Tibial nerve (tissue), 4 donors: ENCODE measurements at places on chromosomes 7 and 10. TPM values are rescaled to one million over a fixed set of nuclear protein-coding genes. Genes with fewer than 3 reads are reported as not detected.

GRCh38 chr7:80206763-80207162, 72.1 kb downstream of the GNAI1 start:
- no peak overlapping the region for H3K27ac ChIP-seq
- no peaks in the 10 kb centered on the region for H3K36me3 ChIP-seq

DNA sequence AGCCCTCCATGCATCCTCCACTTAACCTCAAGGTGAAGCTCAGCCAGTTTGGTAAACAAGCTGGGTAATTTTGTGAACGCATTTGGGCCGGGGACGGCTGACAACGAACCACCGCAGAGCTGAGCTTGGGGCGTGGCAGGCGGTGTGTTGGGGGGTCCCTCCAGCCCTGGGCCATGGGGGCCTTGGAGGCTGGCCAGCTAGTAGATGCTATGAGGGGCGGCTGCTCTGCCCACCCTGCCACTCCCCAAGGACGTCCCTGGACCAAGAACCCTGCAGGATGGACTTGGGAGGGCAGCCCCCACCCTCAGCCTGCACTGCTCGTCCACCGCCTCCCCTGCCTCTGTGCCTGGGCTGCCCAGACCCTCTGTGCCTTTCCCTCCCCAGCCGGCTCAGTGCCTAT, 12.0 kb upstream of the SCART1 start:
- no peak for DNase-seq
- no peaks in the 10 kb centered on the region for H3K27me3 ChIP-seq
- no peak overlapping the region for H3K4me3 ChIP-seq
- no peaks in the 10 kb centered on the region for H3K36me3 ChIP-seq
- H3K4me1 ChIP-seq, result no peaks in the 10 kb centered on the region
- no peak overlapping the region for H3K27ac ChIP-seq

DNA sequence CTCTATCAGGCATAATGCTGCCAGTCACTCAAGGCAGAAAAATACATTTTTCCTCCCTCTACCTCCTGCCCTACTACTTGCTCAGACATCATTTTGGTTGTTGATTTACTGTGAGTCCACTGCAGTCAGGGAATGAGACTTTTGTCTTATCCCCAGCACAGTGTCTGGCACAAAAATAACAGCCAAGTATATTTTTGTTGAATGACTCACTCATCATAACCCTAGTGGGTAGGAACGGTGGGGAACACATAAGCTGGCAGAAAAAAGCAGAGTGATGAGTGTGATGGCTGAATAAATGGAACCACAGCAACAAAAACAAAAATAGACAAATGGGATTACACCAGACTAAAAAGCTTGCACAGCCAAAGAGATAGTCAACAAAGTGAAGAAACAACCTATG, 65.8 kb upstream of the LAMB4 start:
- H3K4me3 ChIP-seq, result no peak overlapping the region
- H3K36me3 ChIP-seq, result no peaks in the 10 kb centered on the region
- H3K27me3 ChIP-seq, result no peaks in the 10 kb centered on the region

GRCh38 chr10:84076540-84077195, 62.6 kb upstream of the GHITM start:
- H3K36me3 ChIP-seq, result no peaks in the 10 kb centered on the region
- H3K4me1 ChIP-seq, result no peaks in the 10 kb centered on the region
- H3K27me3 ChIP-seq, result no peaks in the 10 kb centered on the region

- no peaks in the 10 kb centered on the region for H3K27me3 ChIP-seq
- H3K27ac ChIP-seq, result no peak overlapping the region
- H3K4me3 ChIP-seq, result no peak overlapping the region
- H3K36me3 ChIP-seq, result peaks cover 4% of the 10 kb centered on the region
- peaks cover 29% of the 10 kb centered on the region for H3K4me1 ChIP-seq
These were observed 39.4 kb downstream of the GBX1 start for GRCh38 chr7:151128144-151128543.

- no peak overlapping the region for H3K27ac ChIP-seq
- H3K4me3 ChIP-seq, result no peak overlapping the region
- no peaks in the 10 kb centered on the region for H3K36me3 ChIP-seq
- DNase-seq, result no peak
- no peaks in the 10 kb centered on the region for H3K27me3 ChIP-seq
These were observed 13.1 kb downstream of the MAT1A start for GRCh38 chr10:80276335-80276734.

DNA sequence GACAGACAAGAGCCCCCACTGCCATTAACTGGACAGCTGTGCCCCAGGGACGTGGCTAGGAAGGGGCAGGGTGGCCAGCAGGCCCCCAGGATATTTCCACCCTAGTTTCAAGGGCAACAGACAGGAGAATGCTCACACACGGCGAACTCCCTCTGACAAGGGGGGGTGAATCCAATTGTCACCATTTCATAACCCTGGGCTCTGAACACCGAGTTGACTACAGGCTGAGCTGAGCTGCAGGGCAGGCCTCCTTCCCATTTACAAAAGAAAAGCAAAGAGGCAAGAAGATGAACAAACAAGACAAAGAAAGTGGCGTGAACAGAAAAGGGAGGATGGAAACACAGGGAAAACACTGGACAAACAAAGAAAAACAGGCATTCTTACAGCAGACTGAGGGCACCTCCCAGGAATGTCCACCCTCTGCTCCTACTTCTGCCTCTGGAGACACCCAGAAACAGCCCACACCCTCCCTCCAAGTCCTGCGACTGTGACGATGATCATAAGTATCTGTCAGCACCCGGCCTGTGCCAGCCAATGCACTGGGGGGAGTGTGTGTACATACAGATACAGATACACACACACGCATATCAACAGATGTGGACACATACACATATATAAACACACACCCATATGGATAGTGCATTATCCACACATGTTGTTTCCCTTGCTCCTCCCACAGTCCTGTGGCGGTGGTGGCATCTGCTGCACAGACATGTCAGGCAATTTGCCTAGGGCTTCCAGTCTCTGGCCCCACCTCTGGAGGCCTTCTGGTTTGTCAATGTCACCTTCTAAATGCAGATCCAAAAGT, 66.2 kb downstream of the FAM53B start:
- no peak overlapping the region for H3K4me3 ChIP-seq
- no peaks in the 10 kb centered on the region for H3K36me3 ChIP-seq
- H3K4me1 ChIP-seq, result peaks cover 100% of the 10 kb centered on the region
- H3K27ac ChIP-seq, result peak overlapping the region; percentile 53
- DNase-seq, result no peak
- no peaks in the 10 kb centered on the region for H3K27me3 ChIP-seq

DNA sequence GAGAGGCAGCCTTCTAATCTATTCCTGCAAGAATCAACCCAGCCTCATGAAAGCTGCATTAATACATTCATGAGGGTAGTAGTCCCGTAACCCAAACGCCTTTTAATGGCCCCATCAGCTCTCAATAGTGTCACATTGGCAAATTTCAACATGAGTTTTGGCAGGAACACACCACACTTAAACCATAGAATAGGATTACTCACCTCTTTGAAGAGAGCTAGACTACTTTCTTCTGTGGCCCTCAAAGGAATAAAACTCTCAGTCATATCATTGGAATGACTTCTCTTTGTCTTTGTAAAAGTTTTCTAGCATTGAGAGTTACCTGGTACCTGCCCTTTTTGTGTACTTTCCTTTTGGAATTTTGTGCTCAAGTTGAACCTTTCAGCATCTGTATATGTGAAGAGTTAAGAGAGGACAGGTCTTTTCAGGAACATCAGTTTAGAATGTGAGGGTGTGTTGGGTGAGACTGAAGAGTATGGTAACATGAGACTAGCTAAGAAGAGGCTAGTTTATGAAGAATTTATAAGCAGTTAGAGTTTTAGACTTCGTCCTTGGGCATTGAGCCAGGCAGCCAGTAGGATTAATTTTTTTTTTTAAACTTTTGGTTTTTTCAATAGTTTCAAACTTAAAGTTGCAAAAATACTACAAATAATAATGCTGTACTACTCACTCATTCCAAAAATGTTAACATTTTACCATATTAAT, 92.6 kb downstream of the MLLT10 start:
- H3K27ac ChIP-seq, result no peak overlapping the region
- no peaks in the 10 kb centered on the region for H3K27me3 ChIP-seq
- no peak for DNase-seq
- peaks cover 19% of the 10 kb centered on the region for H3K36me3 ChIP-seq
- no peak overlapping the region for H3K4me3 ChIP-seq
- H3K4me1 ChIP-seq, result peaks cover 11% of the 10 kb centered on the region

GRCh38 chr7:158267742-158268435, 319.7 kb downstream of the PTPRN2 start:
- H3K36me3 ChIP-seq, result no peaks in the 10 kb centered on the region
- no peak overlapping the region for H3K27ac ChIP-seq
- no peak overlapping the region for H3K4me3 ChIP-seq

DNA sequence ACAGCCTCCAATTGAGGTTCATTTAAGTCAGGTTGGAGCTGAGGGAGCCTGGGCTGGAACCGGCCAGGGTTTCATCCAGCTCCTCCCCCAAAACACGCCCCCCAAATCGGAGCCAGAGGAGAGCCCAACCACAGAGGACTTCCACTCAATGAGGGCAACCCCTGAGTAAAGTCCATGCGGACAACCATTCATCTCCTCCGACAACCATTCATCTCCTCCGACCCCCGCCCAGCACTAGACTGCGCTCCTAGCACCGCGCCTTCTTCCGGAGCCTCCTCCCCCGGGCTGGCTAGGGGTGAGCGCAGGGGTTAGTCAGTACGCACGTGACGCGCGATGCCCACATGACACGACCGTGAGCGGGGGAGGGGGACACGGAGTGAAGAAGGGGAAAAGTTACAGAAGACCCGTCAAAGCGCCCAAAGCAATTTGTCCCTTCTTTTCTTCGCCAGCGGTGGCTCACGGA, 1.4 kb downstream of the MAGI2 start:
- peak overlapping the region; percentile 57 for H3K4me3 ChIP-seq
- H3K27me3 ChIP-seq, result no peaks in the 10 kb centered on the region
- no peaks in the 10 kb centered on the region for H3K36me3 ChIP-seq
- H3K27ac ChIP-seq, result peak overlapping the region; percentile 83
- H3K4me1 ChIP-seq, result peaks cover 29% of the 10 kb centered on the region

GRCh38 chr7:127959770-127960169, 71.5 kb downstream of the LRRC4 start:
- no peaks in the 10 kb centered on the region for H3K27me3 ChIP-seq
- H3K4me3 ChIP-seq, result no peak overlapping the region
- no peak for DNase-seq
- H3K27ac ChIP-seq, result no peak overlapping the region
- H3K36me3 ChIP-seq, result no peaks in the 10 kb centered on the region

GRCh38 chr7:155948845-155949244, 136.6 kb upstream of the SHH start:
- H3K4me1 ChIP-seq, result no peaks in the 10 kb centered on the region
- DNase-seq, result no peak
- no peaks in the 10 kb centered on the region for H3K36me3 ChIP-seq
- no peak overlapping the region for H3K4me3 ChIP-seq

GRCh38 chr10:29199941-29200679, 88.8 kb upstream of the LYZL1 start:
- no peaks in the 10 kb centered on the region for H3K27me3 ChIP-seq
- no peak overlapping the region for H3K4me3 ChIP-seq
- no peak overlapping the region for H3K27ac ChIP-seq
- H3K4me1 ChIP-seq, result no peaks in the 10 kb centered on the region
- no peak for DNase-seq
- H3K36me3 ChIP-seq, result no peaks in the 10 kb centered on the region

DNA sequence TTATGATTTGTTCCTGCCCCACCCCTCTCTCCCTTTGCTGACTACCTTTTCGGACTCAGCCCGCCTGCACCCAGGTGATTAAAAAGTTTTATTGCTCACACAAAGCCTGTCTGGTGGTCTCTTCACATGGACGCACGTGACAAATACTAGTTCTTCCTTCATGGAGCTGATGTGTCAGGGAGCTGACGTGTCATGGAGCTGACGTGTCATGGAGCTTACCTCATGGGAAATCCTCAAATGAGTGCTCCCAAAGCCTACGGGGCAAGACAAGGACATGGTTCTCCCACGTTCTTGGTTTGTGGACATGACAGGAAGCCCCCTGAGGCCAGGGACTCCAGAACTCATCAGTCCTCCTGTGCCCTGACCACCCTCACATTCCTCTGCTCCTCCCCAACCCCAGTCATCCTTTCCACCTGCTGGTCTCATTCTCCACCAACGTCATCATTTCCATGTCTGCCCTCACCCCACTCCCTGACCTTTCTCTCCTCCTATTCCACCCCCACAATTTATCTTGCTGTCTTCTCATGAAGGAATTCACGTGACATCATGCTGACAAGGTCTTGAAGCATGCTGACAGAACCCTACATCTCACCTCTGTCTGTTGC, 261.3 kb downstream of the TCERG1L start:
- H3K27ac ChIP-seq, result no peak overlapping the region
- H3K36me3 ChIP-seq, result no peaks in the 10 kb centered on the region
- H3K27me3 ChIP-seq, result no peaks in the 10 kb centered on the region
- no peak for DNase-seq
- no peaks in the 10 kb centered on the region for H3K4me1 ChIP-seq
- H3K4me3 ChIP-seq, result no peak overlapping the region

- no peak overlapping the region for H3K4me3 ChIP-seq
- H3K27ac ChIP-seq, result no peak overlapping the region
- H3K36me3 ChIP-seq, result no peaks in the 10 kb centered on the region
- DNase-seq, result no peak
- H3K27me3 ChIP-seq, result no peaks in the 10 kb centered on the region
These were observed 32.5 kb upstream of the KNDC1 start for GRCh38 chr10:133127291-133128125.

GRCh38 chr7:105429746-105430612, 41.3 kb upstream of the SRPK2 start:
- no peaks in the 10 kb centered on the region for H3K36me3 ChIP-seq
- H3K4me3 ChIP-seq, result no peak overlapping the region
- H3K27me3 ChIP-seq, result no peaks in the 10 kb centered on the region
- H3K4me1 ChIP-seq, result peaks cover 7% of the 10 kb centered on the region
- peak; percentile 51 for DNase-seq
- H3K27ac ChIP-seq, result no peak overlapping the region

DNA sequence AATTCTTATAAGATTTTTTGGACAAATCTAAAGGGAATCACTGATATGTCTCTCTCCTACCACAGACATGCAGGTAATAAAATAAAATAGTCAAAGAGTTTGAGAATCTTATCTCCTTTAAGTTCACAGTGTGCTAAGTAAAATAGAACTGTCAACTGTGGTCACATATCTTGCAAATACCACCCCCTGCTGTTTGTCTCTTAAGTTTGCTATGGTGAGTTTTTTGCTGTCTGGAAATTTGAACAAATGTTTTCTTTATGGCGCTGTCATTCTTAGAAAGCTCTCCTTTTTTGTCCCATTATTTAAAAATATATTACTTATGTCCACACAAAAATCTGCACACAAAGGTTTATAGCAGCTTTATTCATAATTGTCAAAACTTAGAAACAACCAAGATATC, 19.6 kb downstream of the GIMAP5 start:
- no peaks in the 10 kb centered on the region for H3K27me3 ChIP-seq
- H3K27ac ChIP-seq, result no peak overlapping the region
- H3K4me3 ChIP-seq, result no peak overlapping the region
- DNase-seq, result no peak
- no peaks in the 10 kb centered on the region for H3K36me3 ChIP-seq

Gene MTG1
- 28.7 TPM for total RNA-seq

Gene PLXDC2
- 71.0 TPM for total RNA-seq

Gene SHTN1
- 16.3 TPM for total RNA-seq

Gene NXPH1
- total RNA-seq, result not detected

Gene ANKRD30A
- not detected for total RNA-seq

Gene HOGA1
- total RNA-seq, result 31.6 TPM

Gene CPVL
- total RNA-seq, result 5.7 TPM

Gene SFXN4
- total RNA-seq, result 12.7 TPM

Gene ADCYAP1R1
- total RNA-seq, result 2.7 TPM

Gene CALCR
- total RNA-seq, result 0.66 TPM
